ENCODE measurements at places on chromosomes 2 and 18.

DNA sequence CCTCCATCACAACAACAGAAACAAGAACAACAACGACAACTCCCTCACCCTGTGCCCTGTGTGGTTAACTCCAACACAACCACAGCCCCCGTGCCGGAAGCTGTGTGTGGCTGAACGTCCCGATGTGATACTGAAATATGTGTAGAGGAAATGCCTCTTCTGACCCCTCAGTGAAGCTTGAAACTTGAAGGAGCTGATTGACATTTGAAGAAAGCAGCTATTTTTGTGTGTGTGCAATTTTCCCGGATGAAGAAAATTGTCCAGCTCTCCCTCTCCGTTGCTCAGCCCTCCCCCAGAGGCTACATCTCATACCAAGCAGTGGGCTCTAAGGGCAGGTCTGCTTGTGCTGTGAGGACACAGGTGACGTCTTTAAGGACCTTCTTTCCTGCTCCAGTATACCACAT lies 173.8 kb downstream of the ICOS start:
- DNase-seq = no peak

DNA sequence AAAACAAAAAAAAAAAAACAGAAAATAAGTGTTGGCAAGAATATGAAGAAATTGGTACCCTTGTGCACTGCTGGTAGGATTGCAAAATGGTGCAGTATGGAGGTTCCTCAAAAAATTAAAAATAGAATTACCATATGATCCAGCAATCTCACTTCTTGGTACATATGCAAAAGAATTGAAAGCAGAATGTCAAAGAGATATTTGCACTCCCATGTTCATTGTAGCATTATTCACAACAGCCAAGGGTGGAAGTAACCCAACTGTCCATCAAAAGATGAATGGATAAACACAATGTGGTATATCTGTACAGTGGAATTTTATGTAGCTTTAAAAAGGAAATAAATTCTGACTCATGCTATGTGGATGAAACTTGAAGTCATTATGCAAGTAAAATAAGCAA lies 72.8 kb upstream of the POU3F3 start:
- DNase-seq = no peak

GRCh38 chr2:48567671-48568070 lies 37.7 kb downstream of the STON1 start:
- DNase-seq = no peak

- peak; percentile 70 for DNase-seq
These were observed 685 bp downstream of the SMAD4 start for GRCh38 chr18:51030537-51031258.

DNA sequence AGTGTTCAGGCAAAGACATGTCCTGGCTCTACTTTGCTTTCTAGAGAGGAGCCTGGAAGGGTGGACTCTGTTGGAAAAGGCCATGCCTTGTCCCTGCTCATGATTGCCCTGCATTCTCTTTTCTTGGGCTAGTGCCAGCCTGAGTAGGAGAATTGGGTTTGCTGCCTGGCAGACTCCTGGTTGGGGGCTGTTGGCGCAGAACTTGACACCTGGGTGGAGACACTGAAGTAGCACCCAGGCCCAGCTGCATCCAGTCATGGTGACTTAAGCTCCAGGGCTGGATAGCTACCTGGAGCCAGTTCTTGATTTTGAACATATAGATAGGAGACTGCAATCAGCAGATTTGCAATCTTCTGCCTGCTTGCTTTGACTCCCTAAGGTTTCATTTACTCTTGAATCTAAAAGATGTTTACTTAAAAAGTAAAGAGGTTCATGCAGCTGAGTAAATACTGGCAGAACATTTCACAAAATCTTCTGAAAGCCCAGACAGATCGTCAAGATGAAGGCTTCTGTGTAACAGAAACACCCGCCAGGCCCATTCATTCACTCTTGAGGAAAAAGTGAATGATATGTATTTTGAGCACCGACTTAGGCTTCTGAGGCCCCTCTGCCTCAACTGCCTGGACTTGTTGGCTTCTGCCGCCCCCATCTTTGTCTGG lies 38.0 kb upstream of the YWHAQ start:
- DNase-seq = no peak

DNA sequence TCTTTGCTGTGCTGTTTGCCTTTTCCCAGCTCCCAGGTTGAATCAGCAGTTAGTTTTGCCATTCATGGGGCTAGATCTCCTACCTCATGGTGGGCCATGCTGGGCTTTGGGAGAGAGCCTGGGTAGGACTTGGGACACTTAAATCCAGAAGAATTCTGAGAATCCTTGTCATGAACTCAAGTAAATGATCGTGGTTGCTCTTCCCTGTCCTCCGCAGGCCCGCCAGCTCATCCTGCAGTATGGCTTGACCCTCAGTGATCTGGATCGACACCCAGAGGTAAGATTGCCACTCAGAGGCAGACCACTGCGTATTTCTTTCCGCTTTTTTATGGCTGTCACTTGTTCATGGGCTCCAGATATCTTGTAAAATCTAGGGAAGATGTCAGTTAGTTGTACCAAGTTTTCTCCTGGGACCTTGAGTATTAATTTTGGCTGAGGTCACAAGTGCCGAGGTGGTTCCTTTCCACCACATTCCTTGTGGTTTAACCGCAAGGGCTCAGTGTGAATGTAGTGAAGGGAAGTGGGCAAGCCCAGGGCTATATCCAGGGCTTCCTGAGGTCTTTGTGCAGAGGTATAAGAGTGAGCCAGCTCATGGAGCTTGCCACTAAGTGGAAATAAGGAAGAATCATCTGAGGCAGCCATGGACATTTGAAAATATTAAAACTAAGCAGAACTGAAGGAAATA lies 37.7 kb downstream of the RPIA start:
- no peak for DNase-seq
